Osteoblast (primary cell): ENCODE measurements at places on chromosomes 2 and 18. TPM values are rescaled to one million over a fixed set of nuclear protein-coding genes. Genes with fewer than 3 reads are reported as not detected.

TMEM37 gene
- total RNA-seq = 1.1 and 1.2 TPM in 2 replicates

SUCLG1 gene
- total RNA-seq = 45.2 and 57.2 TPM in 2 replicates

SLC19A3 gene
- total RNA-seq = 0.29 and 0.36 TPM in 2 replicates

IL37 gene
- not detected in 2 replicates for total RNA-seq

ZSWIM2 gene
- 0.29 TPM in 1 of 2 replicates, not detected in the other for total RNA-seq

GALNT5 gene
- total RNA-seq = 56.5 and 75.7 TPM in 2 replicates

DNA sequence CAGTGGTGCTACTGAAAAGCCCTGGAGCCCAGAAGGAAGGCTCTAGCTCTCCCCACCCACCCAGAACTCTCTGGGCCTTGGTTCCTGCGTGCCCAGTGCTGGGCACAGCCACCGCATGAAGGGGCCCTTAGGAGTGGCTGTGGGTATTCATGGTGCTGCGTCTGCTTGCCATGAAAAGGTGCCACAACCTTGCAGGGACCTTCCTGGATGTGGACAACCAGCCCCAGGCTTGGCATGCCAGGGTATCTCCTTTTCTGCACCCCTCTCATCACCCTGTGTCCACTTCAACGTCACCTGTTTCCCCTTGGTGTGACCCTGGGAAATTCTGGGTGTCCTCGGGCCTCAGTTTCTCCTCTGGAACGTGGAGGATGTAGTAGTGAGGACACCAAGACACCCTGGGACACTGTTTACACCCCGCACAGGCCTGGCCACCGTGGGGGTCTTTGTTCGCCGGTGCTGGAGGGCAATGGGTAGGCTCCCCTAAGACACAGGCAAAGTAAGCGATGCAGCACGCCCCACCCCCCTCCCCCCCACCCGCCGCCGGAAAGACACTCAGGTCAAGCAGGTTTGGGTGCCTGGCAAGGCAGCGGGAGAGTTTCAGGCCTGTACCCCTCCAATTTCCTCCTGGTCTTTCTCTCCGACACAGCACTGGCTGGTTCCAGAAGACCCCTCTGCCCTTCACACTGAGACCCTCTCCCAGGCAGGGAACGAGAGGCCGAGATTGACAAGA, 34.8 kb upstream of the TAF1B start:
- peak; percentile 57 for DNase-seq

DNA sequence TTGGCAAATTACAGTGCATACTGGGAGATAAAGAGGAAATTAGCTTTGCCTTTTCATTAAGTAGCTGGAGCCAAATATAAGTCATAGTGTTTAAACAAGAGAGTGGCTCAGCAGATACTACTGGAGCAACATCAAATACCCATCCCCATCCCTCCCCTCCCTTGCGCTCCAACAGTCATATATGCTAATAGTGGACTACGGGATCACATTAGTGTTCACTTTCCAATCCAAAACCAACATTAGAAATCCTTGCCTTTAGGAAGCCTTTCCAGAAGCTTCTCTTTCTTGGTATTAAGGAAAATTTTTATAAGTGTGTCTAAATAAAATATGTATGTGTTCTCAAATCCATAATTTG, 1669.3 kb downstream of the SUCLG1 start:
- DNase-seq = no peak

- DNase-seq = no peak
These were observed 114.0 kb downstream of the NEDD4L start for GRCh38 chr18:58158008-58158407.

DNA sequence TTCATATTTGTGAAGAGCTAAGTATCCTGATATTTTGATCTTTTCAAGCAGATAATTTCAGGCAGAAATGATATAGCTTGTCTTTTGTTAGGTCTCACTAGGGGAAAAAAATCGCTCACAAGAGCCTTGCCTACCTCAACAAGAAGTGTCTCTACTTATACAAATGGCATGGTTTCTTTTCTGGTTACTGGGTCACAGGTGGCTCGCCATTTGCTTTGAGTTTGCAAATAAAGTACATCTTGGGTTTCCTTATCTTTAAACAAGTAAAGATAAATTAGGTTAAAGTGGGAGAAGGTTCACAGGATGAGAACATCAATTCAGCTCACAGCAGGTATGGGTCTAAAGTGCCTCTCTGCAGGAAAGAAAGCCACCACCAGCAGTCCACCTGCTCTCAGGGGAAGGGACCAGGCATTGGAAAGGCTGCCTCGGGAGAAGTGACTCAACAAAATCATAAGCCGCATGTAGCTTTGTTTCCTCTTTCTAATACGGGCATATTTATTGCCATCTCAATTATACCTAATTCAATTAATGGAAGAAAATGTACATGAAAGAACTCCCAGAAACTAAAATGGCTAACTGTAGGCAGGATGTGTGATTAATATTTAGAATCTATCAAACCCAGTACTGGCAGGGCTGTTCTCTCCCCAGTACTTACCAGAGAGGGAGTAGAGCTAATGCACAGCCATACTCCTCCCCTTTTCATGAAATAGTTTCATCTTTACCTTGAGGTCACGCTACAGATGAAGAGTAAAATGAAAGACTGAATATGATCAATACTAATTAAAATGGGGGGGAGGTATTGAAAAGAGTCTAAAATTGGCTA, 28.3 kb downstream of the CDC42EP3 start:
- no peak for DNase-seq

DNA sequence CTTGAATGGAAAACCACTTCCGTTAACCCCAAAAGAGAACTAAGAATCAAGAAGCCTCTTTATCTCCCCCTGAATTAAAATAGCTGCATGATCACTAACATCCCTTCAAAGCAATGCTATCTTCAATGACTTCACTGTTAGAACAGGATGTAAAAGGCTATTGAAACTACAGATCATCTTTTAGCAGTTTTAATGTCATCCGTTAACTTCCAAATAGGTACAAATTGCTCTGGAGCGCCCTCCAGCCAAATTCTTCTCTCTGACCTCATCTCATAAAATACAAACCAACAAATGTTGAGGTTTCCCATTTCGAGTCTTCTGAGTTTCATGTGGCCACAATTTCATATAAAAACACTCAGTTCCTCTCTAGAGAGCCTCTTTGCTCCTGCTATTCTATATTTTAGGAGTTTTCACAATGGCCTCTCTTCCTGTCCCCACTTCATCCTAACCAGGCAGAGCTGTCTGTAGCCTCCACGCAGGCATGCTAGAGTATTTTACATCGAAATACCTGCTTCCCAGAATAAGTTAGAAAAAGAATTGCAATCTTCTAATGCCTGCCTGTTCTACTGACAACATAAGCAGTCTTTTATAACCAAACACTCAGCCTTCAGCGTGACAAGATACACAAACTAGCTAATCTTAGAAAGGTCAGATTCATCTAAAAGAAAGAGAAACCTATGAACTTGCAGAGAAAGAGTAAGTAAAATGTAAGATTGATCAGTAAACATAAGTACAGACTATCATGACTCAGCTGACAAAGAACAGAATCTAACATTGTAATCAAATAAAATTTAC, 37.9 kb downstream of the B4GALT6 start:
- DNase-seq = no peak

GRCh38 chr2:67329951-67330350, 67.2 kb upstream of the ETAA1 start:
- DNase-seq = no peak

- peak; percentile 38 for DNase-seq
These were observed 45.6 kb downstream of the LCLAT1 start for GRCh38 chr2:30492619-30493018.

DNA sequence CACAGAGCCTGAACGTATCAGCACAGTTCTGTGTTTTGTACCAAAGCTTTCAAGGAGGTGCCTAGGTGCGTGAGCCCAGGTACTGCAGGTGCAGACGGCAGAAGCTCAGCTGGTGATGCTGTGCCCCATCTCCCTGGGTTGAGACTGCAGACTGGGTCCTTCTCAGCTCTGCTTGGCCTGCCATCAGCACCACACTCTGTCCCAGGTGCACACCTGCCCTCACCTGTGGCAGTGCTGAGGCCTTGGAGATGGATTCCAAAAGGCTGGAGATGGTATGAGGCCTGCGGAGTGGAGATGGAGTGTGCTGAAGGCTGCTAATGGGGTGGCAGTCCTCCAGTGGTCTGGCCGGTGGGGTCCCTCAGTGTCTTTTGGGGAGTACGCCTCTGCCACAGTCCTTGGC, 9.3 kb downstream of the LDLRAD4 start:
- DNase-seq = no peak

- peak; percentile 50 for DNase-seq
These were observed 55.1 kb downstream of the TNS1 start for GRCh38 chr2:217947383-217948350.

DNA sequence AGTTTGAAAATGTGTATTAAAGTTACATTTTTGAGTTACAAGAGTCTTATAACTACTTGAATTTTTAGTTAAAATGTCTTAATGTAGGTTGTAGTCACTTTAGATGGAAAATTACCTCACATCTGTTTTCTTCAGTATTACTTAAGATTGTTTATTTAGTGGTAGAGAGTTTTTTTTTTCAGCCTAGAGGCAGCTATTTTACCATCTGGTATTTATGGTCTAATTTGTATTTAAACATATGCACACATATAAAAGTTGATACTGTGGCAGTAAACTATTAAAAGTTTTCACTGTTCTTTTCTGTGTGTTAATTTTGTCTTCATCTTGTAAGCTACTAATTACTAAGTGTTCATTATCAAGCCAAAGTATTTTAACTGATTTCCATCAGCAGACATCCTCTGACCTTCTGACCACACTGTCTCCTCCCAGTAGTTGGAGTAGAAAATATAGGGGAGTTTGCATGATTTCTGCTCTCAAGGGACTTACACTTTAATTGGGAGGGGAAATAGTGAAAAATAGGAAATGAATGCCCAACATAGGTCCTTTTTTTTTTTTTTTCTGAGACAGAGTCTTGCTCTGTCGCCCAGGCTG, 4.3 kb downstream of the PMAIP1 start:
- peak; percentile 57 for DNase-seq

- DNase-seq = no peak
These were observed 105.8 kb upstream of the SMAD2 start for GRCh38 chr18:48036226-48036625.

- no peak for DNase-seq
These were observed 196.3 kb downstream of the DCDC2C start for GRCh38 chr2:3899536-3900155.

- DNase-seq = peak; percentile 93
These were observed 37.2 kb downstream of the TSHZ1 start for GRCh38 chr18:75247611-75248421.
